ENCODE measurements at places on chromosomes 13 and 19.

- no peak for DNase-seq
Measured at GRCh38 chr19:3145909-3146676, 10.3 kb downstream of the GNA15 start.

GRCh38 chr19:52398081-52398441 lies 412 bp downstream of the ZNF528 start:
- no peak for DNase-seq

DNA sequence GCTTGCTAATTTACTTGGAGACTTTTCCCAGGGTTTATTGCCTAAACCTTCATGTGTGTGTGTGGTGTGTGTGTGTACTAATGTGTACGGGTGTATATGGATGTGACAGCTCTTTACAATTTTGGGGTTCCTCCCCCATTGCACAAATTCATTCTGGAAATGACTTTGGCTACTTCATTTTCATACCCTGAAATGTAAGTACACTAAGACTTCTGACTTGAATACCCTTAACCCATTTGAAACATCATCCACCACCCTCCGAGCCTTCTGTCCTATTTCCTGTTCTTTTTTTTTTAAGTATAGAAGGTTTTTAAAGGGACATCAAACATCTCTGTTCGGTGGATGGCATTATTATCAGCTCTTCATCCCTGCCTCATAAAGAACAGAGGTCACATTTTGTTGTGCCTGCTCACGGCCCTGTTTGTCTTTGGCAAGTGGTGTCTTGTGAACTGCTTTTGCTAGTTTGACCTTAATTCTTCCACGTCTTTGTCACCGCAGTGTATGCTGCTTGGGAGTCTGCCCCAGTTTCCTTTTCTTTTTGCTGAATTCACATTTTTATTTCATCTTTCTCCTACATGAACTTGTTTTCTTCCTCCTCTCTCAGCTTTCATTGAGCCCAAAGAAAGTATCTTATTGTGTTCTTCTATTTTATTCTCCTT lies 228.3 kb downstream of the FOXO1 start:
- no peak for DNase-seq

DNA sequence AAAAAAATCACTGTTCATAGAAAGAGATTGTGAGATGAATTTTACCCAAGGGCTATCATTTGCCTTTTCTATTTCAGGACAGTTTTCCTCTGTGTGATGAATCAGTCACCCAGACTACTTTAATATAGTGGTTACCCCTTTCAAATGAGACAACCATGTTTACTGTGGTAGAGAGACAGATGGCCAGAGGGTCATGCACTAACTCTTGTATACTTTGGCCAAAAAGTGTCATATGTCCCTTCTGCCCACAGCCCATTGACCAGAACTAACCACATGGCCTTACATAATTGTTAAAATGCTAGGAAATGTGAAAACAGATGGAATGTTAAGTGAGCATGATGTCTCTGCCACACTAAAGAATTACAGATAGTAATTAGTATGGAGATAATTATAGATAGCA lies 498.7 kb downstream of the DACH1 start:
- no peak for DNase-seq

- no peak for DNase-seq
Measured at GRCh38 chr19:4588291-4588761, 28.8 kb upstream of the SEMA6B start.

DNA sequence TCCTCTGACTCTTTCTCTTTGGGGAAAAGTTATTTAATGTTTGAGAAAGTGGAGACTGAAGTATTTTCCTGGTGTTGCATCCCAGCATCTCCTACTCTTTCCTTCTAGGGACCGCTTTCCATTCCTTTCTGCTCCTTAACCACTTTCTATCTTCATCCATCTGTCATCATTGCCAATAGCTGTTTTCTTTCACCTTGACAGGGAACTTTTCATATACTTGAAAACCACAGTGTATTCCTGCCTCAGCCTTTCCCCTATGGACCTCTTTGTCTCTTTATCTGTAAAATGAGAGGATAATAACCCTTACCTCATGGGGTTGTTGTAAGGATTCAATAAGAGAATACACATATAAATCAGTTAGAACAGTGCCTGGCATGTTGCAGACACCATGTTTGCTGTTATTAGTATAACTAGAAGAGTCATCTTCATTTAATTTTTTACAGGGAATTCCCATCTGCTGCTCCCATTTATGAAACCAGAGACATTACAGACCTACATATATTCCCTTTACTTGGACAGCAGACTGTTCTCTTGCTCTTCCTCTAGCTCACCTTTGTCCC lies 31.8 kb downstream of the LCP1 start:
- no peak for DNase-seq

DNA sequence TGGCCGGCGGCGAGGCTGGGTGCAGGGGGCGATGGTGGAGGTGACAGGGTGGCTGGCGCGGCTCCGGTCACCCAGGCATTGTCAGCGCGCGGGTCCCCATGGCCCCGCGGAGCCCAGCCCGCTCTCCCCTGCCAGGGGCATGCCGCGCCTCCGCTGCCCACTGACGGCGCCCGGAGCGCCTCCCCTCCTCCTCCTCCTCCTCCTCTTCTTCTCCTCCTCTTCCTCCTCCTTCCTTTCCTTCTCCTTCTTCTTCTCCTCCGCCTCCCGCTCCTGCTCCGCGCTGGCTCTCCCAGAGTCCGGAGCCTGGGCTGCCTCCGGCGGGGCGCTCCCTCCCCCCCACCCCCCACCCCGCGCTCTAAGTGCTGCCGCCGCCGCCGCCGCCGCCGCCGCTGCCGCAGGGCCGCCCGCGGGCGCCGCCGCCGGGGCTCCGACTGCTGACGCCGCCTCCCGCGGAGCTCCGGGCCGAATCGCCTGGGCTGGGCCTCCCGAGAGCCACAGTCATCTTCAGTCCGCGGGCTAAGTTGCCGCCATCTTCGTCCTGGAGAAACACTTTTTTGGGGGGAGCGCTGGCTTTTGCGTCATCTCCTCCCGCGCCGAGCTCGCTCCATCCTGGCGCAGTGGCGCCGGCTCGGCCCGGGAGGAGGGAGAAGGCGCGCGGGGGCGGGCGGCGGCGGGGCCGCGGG lies 348.3 kb downstream of the LIG4 start:
- DNase-seq: no peak

GRCh38 chr19:5588441-5588840 lies 20.7 kb upstream of the TINCR start:
- DNase-seq: no peak

DNA sequence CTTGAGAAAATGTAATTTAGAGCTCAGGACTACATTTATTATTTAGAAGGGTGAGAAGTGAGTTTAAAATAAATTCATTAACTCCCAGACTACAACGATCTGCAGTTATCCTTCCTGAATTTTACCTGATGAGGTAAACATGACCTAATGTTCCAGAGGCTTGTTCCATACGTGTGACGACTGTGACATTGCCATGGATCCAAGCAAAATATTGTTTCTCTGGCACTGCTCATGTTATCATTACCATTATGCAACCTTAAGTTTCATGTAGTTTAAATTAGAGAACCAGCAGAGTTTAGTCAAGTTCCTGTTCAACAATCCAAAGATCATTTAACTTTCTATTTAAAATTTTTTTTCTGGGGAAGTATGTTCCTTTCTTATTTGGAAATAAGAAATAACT lies 279.6 kb downstream of the KLF5 start:
- DNase-seq: no peak

GRCh38 chr19:4504891-4505569 lies 13.3 kb downstream of the PLIN4 start:
- DNase-seq: no peak

GRCh38 chr13:79998381-79998880 lies 342.5 kb downstream of the SPRY2 start:
- no peak for DNase-seq

GRCh38 chr19:31070146-31071065 lies 278.8 kb downstream of the TSHZ3 start:
- DNase-seq: no peak

- no peak for DNase-seq
Measured at GRCh38 chr19:41324921-41325639, 15.1 kb downstream of the CCDC97 start.

GRCh38 chr13:29664591-29664990 lies 69.1 kb upstream of the SLC7A1 start:
- DNase-seq: no peak

DNA sequence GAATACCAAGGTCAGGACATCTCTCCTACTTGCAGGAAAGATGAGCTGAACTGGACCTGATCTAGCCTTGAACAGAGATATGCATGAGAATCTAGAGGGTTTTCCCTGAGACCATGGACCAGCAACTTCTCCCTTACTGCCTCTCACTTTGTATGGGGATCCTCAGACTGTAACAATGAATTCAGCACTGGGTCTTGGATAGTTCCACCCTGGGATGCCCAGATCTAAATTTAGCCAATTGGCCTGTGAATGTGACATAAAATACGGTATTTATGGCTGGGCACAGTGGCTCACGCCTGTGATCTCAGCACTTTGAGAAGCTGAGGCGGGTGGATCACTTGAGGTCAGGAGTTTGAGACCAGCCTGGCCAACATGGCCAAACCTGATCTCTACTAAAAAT lies 15.3 kb upstream of the LILRA2 start:
- DNase-seq: no peak

GRCh38 chr13:25649001-25649633 lies 277.3 kb downstream of the ATP8A2 start:
- DNase-seq: no peak

- DNase-seq: no peak
Measured at GRCh38 chr13:40466272-40466671, 200.2 kb downstream of the FOXO1 start.

DNA sequence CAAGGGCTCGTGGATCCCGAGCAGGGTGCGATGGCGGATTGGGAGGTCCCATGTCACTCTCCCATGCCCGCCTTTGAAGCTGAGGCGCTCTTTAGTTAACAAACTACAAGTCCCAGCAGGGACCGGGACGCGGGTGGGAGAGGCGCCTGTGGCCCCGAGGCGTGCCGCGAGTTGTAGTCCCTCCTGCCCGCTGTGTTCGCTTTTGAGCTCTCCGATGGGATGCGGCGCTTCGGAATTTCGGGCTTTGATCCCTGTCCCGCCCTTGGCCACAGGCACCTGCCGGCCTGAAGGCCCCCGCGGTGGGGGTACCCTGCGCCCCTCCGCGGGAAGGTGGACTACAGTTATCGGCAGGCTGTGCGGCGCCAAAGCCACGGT lies 11.0 kb downstream of the CYTH2 start:
- no peak for DNase-seq

DNA sequence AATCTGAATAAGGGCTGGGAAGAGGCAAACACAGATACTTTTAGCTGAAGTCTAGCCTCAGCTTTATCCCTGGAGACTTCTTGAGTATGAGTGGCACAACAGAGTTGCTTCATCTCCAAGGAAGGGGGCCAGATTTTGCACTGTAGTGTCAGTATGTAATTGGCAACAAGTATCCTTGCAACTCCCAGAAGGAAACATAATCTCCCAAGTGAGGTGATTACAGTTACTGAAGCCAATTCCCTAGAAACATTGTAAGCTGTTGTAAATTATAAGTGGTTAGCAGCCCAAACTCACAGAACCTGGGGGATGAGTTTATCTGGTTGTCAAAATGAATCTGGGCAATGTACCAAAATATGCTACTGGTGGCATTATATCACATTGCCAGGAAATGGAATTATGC lies 2065.7 kb upstream of the PCDH20 start:
- DNase-seq: peak; percentile 15

GRCh38 chr13:30648522-30649012 lies 30.8 kb downstream of the USPL1 start:
- DNase-seq: no peak

DNA sequence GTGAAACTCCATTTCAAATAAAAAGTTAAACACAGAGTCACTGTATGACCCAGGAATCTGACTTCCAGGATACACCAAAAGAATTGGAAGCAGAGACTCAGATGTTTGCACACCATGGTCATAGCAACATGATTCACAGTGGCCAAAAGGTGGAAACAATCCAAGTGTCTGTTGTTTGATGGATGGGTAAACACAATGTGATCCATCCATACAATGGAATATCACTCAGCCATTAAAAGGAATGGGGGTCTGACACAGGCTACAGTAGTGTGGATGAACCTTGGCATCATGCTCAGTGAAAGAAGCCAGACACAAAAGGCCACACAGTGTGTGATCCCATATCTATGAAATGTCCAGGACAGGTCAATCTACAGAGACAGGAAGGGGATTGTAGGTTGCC lies 174.3 kb downstream of the PTPRS start:
- DNase-seq: no peak

GRCh38 chr13:38301236-38301635 lies 48.4 kb upstream of the UFM1 start:
- no peak for DNase-seq

- DNase-seq: peak; percentile 9
Measured at GRCh38 chr13:106033659-106034058, 501.8 kb downstream of the EFNB2 start.

DNA sequence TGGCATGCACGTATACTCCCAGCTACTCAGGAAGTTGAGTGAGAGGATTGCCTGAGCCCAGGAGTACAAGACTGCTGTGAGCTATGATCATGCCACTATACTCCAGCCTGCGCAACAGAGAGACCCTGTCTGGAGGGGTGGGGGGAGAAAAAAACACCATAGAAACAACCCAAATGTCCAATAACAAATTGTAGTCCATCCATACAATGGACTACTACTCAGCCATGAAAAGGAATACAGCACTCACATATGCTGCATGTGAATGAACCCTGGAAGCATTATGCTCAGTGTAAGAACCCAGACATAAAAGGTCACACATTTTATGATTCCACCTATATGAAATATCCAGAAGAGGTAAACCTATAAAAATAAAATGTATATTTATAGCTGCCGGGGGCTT lies 42.3 kb downstream of the CD320 start:
- DNase-seq: no peak

DNA sequence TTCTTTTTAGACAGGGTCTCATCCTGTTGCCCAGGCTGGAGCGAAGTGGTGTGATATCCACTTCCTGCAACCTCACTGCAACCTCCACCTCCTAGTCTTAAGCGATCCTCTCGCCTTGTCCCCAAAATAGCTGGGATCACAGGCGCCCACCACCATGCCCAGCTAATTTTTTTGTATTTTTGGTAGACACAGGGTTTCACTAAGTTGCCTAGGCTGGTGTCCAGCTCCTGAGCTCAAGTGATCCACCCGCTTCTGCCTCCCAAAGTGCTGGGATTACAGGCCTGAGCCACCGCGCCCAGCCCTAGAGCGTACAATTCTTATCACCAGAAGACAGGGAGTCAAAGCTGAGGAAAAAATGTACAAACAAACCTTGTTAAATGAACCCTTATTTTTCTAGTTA lies 4.5 kb upstream of the ELOF1 start:
- DNase-seq: no peak

DNA sequence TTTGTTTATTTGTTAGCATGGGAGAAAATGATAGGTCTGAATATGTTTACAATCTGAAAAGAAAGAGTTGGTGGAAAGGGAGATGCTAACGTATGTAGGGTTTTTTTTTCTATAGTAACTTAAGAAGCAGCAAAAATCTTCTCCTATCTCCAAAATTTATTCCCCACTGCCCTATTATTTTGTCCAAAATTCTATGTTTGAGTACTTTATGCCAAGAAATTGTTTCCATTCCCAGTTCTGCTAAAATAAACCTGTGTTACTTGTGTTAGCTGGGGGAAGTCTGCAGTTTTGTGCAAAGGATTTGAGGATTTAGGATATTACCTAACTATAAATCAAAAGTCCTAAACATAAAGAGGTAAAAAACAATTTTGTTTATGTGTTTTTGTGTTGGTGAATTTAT lies 2770.4 kb upstream of the PCDH20 start:
- DNase-seq: no peak

Measured in smooth muscle cell of the brain vasculature (primary cell).